ENCODE measurements at places on chromosomes 7 and 10.

DNA sequence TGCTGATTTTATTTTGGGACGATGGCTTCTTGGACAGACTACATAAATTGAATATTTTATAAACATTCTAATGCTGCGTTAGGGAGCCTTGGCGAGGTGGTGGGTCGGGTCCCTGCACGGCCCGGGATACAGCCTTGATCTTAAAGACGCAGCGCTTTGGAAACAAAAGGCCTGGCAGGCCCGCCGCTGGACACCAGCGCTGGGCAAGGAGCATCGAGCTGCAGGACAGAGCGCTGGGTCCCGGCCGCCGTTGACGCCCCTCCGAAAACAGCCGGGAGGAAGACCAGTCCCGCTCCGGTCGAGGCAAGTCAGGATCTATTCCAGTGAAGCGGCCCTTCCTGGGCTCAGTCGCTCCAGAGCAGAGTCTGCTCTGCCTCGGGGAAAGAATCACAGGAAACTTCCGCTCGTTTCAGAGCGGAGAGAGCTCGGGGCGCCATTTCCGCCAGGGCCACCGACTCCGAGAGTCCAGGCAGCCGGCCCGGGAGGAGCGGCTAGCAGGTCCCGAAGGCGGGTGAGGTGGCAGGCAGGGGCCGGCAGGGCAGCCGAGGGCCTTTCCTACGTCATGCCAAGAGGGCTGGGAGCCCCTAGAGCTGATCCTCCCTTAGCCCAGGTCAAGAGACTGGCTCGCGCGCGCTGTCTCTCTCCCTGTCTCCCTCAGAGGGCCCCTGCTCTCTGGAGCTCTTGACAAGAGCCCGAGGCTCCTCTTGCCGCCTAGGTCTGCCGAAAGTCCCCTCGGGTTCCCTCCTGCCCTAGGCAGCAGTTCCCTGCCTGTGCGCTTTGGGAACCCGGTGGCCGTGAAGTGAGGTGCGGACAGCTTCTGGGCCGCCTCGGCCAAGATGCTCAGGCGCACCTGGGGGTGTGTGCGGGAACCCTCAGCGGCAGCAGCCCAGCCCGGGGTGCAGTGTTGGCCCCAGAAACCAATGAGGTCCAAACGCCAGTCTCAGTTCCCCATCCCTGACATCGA is 1.4 kb upstream of the DRGX start:
- no peak for DNase-seq

DNA sequence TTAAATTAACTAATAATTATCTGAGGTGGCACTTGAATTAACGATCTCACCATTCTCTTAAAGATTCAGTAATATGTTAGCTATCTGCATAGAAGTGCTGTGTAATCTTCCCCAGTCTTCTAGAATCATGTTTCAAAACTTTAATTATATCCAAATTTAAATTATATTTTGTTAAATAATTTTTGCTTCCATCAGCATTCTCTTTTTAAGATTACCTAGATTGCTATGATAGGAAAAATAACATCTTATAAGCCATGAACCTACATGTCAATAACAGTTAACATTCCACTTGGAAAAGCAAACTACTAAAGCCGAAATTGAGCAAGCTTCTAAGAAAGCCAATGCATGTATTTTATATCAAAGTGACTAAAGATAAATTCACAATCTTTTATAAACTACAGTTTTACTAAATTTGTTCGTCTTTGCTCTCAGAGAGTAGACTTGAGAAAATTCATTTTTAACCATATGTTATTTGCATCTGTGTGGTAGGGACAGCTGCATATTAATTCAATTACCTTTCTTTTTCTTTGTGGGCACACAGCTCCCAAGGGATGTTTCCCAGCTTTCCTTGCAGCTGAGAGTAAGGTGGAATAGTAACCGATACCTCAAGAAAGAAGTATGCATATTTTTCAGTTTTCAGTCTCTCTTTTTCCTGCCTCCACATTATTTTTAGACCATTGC is 105.4 kb upstream of the ABCB5 start:
- peak; percentile 25 for DNase-seq

GRCh38 chr10:73159038-73159648 is 8.7 kb downstream of the ECD start:
- peak; percentile 67 for DNase-seq

DNA sequence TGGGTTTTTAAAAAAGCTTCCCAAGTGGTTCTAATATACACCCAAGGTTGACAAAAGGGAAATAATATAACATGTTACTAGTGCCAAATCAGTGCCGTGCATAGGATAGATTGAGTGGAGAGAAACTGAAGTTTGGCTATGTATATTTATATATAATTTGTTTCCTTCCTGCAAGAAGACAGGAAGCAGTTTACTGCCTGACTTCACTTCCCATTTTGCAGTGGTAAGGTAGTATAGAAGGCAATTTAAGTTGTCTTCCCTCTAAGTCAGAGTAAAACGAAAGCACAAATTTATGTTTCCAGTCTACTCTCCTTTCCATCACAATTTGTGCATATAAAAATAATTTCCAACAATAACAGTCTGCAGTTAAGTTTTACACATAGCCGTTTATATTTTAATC is 3.4 kb upstream of the HYCC1 start:
- no peak for DNase-seq

- no peak for DNase-seq
These were observed 7.8 kb downstream of the C1GALT1 start for GRCh38 chr7:7190142-7190541.

DNA sequence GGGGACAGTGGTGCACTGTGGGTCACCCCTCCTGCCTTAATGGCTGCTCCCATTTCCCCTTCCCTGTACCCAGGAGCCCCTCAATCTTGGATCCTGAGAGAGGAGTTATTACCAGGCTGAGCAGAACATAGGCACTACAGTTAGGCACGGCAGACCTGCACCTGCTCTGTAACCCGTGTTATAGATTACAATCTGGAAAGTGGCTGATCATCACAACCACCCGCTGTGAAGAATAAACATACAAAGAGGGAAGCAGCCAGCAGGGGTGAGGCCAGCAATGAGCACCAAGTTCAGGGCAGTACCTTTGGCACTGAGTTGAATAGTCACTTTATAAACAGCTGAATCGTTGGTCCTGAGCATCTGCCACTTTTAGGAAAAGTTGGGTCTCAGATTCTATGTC is 1.7 kb downstream of the CDHR1 start:
- no peak for DNase-seq

- no peak for DNase-seq
These were observed 264.7 kb downstream of the PAXIP1 start for GRCh38 chr7:154738216-154738615.

DNA sequence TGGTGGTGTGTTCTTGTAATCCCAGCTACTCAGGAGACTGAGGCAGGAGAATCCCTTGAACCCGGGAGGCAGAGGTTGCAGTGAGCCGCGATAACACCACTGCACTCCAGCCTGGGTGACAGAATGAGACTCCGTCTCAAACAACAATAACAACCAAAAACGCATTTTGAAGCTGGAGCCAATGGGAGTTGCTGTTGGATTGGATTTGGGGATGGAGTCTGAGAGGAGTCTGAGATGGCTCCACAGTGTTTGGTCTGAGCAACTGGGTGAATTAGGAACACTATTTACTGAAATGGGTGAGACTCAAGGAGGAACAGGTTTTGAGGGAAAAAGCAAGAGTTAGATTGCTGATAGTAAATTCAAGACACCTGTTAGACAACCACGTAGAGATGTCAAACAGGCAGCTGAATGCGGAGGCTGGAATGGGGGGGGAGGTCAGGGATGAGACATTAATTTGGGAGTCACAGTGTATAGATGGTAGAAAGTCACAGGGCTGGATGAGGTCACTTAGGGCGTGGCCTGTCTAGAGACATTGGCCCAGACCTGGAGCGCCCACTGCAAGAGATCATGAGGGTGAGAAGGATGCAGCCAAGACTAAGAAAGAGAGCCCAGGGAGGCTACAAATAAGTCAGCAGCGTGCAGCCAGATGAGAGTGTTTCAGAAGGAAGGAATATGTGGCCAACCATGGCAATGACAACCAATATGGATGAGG is 56.4 kb downstream of the CYCS start:
- DNase-seq, result no peak

DNA sequence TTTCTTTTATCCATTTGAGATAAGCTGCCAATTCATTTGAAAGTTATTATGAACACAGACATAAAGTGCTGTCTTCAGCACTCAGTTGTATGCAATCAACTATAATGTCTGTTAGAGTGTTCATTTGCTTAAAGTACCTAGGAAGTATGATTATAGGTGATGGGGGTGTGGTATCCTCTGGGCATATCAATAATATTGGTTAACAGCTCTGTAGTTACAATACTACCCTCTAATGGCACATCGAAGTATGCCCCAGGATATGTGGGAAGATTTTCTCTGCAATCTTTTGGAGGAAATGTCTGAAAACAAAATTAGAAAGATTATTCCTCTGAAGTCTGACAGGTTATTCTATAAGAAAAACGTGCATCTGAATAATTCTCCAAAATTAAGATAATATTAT is 429.7 kb downstream of the ARL4A start:
- no peak for DNase-seq

GRCh38 chr7:17580856-17581255 is 282.4 kb downstream of the AHR start:
- DNase-seq, result no peak

DNA sequence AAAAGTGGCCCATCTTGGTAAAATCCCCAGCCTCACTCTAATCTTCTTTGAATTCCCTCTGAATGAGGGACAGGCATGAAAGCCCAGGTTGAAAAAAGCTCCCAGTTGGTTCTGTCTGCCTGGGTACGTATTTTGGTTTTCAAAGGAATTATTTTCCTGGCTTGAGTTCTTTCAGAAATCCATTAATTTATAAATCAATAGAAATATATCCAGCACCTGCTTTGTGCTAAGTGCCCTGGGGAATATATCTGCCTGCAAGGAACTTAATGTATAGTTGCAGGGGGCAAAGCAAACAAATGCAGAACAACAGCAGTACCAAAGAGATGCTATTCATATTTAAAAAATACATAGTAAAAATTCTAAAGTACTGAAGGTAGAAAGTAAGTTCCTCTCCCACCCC is 362.7 kb downstream of the REEP3 start:
- DNase-seq, result no peak

DNA sequence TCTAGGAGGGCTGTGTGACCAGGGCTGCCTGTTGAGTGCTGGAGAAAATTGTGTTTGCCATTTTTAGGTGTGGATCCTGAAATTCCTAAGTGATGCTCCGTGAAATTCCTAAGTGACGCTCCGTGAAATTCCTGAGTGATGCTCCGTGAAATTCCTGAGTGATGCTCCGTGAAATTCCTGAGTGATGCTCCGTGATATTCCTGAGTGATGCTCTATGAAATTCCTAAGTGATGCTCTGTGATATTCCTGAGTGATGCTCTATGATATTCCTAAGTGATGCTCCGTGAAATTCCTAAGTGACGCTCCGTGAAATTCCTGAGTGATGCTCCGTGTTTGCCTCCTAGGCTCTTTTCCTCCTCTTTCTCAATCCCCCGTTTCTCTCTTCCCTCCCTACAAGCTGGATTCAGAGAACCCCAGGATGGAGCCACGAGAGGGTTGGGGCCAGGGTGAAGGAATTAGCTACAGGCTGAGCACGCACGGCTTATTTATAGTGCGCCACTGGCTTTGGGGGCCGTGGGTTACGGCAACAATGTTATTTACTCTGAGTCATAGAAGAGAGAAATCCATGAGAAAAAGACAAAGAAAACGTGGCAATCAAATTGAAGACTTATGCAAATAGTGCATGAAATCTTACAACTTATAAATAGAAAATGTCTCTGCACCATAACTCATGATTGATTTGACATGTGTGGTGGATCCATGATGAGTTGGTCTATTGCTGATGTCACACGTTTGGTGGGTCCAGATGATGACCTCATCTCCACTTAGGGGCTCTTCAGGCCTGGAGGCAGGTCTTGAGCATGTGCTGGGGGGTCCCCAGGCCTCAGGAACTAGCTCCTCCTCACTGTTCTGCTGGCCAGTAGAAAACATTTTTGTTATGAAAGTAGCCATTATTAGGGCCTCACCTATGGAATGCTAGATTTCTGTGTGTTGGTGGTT is 224.6 kb downstream of the WDR37 start:
- DNase-seq, result no peak

- peak; percentile 60 for DNase-seq
These were observed 35.7 kb downstream of the ADK start for GRCh38 chr10:74186678-74187077.

DNA sequence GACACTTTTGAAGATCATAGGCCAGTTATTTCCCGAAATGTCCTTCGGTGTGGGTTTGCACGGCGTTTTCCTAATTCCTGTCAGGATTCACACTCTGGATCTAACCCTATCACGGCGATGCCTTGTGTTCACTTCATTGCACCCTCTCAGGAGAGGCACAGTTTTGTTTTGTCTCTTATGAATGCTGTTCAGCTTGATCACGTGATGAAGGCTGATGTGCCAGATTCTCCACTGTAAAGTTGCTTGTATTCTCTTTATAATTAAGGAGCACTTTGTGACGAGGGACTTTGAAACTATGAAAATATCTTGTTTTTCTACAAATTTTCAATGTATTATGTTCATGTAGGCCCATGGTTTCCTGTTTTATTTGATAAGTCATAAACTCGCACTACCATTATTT is 568.1 kb downstream of the ACTR3B start:
- no peak for DNase-seq

- no peak for DNase-seq
These were observed 6.5 kb upstream of the MMD2 start for GRCh38 chr7:4965295-4966022.

Measured in muscle of leg (tissue), 16 donors.